Stimulated activated naive CD4-positive, alpha-beta T cell (primary cell): ENCODE measurements at places on chromosomes 6 and 20.

DNA sequence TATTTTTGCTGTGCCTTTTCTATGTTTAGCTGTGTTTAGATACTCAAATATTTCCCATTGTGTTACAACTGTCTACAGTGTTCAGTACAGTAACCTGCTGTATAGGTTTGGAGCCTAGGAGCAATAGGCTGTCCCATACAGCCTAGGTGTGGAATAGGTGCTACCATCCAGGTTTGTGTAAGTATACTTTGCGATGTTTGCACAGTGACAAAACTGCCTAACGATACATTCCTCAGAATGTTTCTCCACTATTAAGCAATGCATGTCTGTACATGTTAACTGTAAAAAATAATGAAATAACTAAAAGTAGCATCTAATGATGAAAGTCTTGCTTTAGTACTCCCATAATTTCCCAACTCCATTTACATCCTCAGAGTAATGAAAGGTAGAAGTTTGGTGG, 46.0 kb downstream of the SERAC1 start:
- DNase-seq, result no peak

GRCh38 chr20:49338061-49338460, 60.2 kb upstream of the ZNFX1 start:
- DNase-seq, result no peak

GRCh38 chr6:168419569-168419968, 21.4 kb upstream of the SMOC2 start:
- no peak for DNase-seq

DNA sequence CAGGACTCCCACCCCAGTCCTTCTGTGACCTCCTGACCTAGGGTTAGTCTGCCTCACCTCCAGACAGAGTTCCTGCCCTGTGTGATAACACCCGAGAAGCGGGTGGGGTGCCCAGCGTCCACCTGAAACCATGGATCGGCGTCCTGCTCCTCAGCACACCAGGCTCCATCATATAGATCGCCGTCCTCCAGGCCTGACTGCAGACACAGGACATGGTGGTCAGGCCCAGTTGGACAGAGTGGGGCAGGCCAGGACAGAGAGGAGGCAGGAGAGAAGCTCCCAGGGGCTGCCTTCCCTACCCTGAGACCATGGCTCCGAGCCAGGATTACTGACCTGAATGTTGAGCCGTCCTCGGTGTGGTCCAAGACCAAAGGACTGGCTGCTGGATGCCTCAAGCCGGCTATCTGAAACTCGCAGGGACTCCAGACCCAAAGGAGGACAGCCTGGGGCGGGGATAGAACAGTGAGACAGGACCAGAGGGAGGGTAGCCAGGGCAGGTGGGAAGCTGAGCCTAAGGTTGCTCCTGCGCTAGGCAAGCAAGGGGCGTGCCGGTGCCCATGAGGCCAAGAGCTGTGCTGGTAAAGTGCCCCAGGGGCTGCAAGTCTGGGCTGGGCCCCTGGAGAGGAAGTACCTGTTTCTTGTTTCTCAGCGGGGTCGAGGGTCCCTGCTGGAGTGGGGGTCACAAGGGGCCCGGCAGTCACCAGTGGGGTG, 2.2 kb downstream of the CPXM1 start:
- DNase-seq, result no peak

GRCh38 chr6:35620706-35621105, 68.0 kb downstream of the FKBP5 start:
- no peak for DNase-seq

DNA sequence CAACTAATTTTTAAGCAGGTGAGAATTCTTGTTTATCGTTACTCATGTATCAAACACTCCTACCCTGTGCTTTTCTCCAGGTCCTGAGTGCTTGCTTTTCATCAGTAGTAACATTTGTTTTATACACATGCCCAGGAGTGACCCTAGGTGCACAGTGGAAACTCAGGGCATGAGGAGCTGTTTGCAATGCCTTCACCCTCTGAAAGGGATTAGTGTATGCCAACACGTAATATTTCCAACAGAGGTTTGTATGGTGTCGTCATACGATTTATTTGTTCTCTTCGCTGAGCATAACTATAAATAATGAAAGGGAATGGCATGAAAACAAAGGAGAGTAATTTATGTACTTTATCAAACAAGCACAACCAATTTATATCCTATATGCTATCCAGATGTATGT, 537.4 kb upstream of the MMS22L start:
- DNase-seq, result no peak

GRCh38 chr20:36720510-36720909, 25.4 kb downstream of the NDRG3 start:
- DNase-seq, result no peak

DNA sequence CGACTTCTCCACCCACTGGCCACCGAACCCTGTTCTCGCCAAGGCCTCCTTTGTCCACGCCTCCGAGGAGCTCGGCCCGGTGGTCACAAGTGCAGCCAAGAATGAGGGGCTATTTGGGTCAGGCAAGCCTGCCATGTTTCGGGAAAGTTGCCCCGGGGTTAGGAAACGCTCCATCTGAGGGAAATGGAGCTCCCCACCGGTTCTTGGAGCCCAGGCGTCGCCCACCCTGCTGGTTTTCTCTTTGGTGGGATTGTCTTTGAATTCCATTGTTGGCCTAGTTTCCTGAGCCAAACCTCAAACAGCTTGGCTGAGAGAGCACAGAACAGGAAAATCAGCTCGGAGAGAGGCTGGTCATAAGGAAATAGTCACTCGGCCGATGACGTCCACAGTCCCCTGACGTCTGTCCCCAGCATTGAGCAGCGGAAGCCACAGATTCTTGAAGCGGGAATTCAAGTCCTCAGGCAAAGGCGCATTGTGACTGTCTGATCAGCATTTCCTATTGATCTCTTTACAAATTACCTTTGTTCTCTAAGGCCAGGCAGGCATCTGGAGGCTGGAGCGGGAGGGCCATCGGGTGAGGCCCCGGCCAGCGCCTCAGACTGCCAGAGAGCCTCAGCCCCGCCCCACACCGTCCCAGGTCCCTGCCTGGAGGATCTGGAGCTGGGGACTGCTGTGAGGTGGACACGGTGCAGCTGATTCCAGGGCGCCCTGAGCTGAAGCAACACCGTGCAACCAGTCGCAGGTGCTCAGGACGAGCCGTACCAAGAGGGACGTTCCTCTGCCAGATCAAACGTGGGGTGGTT, 138.6 kb downstream of the DLL1 start:
- DNase-seq, result no peak

DNA sequence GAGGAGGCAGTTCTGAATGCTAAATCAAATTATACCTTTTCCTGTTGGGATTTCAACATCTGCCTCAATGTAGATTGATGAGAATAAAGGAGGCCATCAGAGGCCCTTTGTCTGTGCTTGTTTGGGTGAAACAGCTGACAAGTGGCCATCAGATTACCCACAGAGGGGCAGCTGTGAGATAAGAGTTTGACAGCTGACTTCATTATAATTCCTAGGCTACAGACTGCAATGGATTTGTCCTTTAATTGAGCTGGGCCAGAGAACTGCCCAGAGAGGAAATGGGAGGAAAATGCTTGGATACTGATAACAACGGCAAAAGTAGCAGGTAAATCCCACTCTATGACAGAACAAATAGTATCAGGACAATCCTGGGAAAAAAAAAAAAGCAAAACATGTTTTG, 649.4 kb downstream of the HDGFL1 start:
- no peak for DNase-seq

GRCh38 chr6:11248974-11249761, 16.7 kb upstream of the NEDD9 start:
- DNase-seq, result no peak

- no peak for DNase-seq
Observed at GRCh38 chr20:24455081-24455480, 14.3 kb upstream of the SYNDIG1 start.

DNA sequence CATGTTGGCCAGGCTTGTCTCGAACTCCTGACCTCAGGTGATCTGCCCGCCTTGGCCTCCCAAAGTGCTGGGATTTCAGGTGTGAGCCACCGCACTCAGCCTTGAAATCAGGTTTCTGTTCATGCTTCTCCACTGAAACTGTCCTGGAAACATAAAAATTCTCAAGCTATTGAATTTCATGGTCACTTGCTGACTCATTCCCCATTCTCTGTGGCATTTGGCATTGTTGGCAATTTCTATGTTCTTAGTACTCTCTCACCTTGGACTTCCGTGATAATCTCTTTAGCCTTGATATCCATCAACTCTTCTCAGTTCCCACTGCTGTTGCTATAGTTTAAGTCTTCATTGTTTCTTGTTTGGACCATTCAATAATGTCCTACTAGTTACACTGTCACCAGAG, 6.2 kb downstream of the SEL1L2 start:
- no peak for DNase-seq

GRCh38 chr20:32577023-32577422, 8.1 kb downstream of the NOL4L start:
- no peak for DNase-seq

DNA sequence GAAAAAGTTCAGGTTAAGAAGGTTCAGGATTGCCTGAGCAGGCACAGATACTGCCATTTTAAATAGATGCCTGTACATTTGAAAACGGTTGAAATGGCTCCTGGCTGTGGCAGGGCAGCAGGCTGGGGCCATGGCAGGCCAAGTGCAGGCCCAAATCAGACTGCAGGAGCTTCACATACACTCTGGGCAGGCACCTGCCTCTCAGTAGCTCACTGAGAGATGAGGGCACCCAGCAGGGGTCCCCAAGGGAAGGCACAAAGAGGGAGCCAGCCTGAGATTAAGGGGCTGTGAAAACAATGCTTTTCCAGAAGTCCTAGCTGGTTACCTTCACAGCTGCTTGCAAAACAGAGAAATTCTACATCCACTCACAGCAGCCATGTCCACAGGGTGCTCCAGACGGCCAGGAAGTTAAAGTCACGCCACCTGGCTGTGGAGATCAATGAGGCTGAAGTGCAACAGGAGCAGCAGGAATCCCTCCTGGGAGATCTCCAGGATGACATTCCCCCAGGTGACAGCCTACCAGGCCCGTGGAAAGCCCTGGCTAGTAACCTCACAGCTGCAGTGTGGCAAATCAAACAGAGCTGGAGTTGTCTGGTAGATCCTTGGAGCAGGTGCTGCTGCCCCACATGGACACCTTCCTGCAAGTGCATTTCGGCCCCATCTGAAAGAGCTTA, 6.2 kb upstream of the RAET1E start:
- DNase-seq, result no peak

GRCh38 chr20:45611054-45611453, 18.5 kb upstream of the WFDC10A start:
- no peak for DNase-seq

DNA sequence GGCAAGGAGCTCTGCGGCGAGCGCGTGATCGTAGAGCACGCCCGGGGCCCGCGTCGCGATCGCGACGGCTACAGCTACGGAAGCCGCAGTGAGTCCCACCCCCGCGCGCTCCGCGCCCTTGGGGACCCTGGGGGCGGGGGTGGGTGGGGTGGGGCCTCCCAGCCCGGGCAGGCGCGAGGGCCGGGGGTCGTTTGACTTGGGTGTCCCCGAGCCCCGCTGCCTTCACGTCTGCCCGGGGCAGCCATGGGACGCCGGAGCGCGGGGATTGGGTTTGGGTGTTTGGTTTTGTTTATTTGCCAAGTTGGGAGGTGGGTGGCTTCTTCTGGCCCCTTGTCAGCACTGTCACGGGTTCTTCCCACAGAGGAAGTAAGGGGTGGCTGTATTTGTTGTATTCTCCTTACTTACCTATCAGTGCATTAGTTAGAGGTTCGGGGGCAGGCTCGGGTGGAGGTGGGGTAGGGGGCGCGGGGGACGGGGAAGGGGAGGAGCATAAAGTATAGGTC, 777 bp downstream of the SRSF6 start:
- DNase-seq, result no peak

DNA sequence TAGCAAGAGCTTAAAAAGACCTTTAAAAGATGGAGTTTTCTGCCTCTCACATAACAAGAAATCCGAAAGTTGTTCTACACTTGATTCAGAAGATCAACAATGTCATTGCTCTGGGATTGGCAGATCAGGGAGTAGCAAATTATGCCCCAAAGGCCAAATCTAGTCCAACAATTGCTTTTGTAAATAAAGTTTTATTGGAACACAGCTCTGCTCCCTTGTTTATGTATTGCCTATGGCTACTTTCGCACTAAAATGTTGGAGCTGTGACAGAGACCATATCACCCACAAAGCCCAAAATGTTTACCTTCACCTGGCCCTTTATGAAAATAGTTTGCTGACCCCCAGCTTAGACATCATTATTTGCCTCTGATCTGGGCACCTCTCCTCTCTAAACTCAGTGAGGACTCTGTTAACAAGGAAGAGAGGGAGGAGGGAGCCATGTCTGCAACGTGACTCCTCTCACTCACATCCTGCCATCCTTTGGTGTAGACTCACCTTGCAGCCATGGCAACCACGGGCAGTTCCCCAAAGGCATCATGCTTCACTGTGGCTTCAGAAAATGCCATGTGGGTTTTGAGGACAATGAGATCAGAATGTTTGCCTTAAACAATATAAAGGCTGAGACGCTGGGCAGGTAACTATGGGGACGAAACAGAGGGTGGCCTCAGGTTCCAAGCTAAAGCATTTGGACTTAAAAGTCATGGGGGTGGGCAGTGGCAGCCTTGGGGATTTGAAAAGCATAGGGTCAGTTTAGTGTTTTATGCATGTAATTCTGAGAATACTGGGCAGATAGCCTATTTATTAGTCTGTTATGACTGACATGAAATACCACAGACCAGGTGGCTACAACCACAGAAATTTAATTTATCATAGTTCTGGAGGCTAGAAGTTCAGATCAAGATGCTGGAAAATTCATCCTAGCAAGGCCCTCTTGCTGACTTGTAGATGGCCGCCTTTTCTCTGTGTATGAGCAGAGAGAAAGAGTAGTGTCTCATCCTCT, 149.7 kb upstream of the TNFAIP3 start:
- peak; percentile 68 for DNase-seq

DNA sequence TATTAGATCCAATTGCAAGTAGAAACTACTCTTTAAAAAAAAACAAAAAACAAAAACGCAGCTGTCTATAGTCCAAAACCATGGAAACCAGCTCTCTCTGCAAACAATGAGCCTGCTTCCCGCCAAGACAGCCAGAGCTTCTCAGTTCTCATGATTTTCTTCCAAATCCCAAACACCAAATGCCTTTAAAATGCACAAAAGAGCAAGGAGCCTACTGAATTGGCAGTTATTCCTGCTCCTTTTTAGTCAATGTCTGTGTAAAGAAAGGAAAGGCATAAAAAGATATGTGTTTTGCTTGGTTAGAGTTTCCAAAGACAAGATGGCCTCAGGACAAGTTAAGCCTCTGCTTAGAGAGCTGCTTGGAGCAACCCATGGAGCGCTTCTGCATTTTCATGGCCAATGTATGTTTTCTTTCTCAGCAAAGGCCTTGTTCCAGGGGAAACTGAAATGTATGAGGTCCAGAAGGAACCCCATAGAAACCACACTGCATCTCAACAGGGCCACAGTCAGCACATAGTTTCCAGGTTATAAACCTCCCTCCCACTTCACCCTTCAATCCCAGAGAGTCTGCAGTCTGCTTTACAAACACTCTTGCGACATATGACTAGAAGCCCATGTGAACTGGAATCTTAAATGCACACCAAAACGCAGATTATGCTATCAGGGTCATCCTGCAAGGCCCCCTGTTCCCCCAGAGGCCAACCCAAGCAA, 209.3 kb upstream of the TAB2 start:
- no peak for DNase-seq

- DNase-seq, result no peak
Observed at GRCh38 chr6:87154641-87154992, 748 bp upstream of the ZNF292 start.

- DNase-seq, result no peak
Observed at GRCh38 chr20:52619101-52619500, 353.1 kb upstream of the TSHZ2 start.
